CD8-positive, alpha-beta memory T cell (primary cell): ENCODE measurements at places on chromosomes 12 and 14. TPM values are rescaled to one million over a fixed set of nuclear protein-coding genes. Genes with fewer than 3 reads are reported as not detected.
A peak's percentile ranks its signal among the peaks of the same experiment; 100 is the strongest.

DNA sequence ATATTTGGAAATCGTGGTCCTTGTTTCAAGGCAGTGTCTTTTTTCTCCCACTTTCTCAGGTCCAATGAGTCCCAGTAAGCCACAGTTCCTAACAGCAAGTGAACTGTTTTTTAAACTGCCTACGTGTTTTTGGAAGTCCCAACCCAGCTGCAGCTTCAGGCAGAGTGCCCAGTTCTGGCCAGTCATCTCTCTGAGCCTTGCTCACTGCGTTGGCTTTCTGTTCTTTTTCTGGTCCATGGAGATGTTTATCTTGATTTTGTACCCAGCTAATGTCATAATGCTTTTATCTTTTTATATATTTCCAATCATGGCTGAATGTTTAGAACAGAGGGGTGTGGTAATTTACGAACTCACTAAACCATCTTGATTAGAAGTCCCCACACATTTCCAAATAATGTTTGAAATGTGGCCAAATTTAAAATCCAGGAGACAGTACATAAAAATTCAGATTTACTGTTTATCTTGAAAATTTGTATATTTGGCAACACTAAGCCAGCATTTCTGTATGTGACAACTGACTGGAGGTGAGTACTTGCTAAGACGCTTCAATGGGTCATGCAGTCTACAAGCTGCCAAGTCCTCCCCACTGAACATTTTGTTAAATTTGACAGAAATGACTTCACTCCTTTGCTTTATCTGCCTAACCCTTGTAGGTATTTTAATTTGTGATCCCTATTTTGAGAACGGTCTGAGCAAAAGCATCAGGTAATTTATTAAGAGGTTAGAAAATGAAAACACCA is 46.1 kb upstream of the OTOGL start:
- no peak for DNase-seq

GRCh38 chr12:113914806-113915205 is 51.3 kb downstream of the RBM19 start:
- DNase-seq: no peak

BTBD7 gene
- total RNA-seq: 25.7 TPM

DNA sequence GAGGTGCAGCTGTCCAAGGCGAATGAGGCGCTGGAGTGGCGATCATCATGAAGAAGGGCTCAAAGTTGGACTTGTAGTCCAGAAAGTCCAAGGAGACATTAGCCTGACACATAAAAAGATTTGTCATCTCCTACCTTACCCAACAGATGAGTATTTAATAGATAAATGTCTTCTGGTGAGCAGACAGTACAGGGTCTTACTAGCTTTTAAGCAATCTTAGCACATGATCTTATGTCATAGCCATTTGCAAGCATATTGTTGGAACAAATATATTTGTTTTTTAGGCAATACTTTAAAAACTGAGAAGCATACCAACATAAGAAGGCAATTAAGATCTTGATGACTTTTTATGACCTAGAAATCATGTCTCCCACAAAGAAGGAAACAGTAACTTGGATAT is 16.0 kb downstream of the GNS start:
- DNase-seq: no peak

DNA sequence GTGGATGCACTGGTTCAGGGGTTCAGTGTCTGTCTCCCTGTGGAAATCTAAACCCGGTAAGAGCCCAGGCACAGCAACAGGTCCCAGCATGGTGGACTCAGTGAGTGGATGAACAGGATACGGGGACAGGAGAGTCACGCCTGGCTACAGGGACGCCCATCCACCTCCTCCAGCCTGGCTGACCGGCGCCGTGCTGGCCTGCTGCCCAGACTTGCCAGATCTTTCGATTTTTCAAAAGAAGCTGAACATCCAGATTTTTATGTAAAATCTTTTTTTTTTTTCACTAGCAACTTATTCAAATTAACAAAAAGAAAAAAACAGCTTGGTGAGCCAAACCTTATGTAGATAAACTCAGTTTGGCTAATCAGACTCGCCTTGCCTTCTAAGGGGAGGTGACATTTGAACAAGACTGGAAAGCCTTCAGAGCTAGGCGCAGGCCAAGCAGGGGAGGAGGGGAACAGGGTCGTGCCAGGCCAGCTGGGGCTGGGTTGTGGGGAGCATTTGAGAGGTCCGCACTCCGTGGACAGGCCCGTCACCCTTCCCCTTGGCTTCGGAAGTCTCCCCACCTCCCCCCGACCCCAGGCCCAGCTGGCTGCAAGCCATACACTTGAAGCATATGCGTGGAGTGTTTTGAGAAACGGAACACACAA is 87.8 kb upstream of the NCOR2 start:
- no peak for DNase-seq

DNA sequence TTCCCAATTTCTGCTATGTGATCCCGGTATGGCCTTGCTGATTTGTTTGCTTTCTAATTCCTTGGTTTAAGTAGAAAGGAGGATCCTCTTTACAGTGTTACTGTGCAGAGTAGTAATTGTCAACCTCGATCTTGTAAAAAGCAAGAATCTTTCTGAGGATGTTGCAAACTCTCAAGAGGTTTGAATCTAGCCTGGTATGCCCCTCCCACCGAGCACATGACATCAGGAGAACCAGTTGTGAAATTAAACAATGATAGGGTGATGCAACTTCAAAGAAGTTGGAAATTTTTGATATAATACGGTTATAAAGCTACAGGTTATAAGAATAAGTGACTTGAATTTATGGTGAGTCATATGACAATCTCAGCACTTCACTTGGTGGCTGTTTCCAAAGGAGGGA is 35.0 kb upstream of the FUT8 start:
- DNase-seq: no peak

- DNase-seq: peak; percentile 67
Observed at GRCh38 chr14:90397425-90398314, 841 bp downstream of the CALM1 start.

DNA sequence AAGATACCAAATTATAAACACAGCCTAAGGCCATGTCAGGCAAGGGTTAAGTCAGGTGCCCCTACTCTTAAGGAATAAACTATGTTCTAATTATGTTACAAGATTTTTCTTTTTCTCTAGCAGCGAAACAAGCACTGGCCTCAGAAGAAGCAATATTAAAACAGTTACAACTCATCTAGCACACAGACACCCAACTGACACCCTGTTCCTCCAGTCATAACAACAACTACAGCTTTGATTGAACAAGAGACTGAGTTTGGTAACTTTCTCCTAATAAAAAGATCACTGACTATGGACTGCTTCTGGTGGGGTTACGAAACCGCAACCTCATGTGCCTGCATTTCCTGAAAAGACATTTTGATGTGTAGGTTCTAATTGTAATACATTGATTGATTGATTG is 3.3 kb upstream of the DAO start:
- no peak for DNase-seq

DNA sequence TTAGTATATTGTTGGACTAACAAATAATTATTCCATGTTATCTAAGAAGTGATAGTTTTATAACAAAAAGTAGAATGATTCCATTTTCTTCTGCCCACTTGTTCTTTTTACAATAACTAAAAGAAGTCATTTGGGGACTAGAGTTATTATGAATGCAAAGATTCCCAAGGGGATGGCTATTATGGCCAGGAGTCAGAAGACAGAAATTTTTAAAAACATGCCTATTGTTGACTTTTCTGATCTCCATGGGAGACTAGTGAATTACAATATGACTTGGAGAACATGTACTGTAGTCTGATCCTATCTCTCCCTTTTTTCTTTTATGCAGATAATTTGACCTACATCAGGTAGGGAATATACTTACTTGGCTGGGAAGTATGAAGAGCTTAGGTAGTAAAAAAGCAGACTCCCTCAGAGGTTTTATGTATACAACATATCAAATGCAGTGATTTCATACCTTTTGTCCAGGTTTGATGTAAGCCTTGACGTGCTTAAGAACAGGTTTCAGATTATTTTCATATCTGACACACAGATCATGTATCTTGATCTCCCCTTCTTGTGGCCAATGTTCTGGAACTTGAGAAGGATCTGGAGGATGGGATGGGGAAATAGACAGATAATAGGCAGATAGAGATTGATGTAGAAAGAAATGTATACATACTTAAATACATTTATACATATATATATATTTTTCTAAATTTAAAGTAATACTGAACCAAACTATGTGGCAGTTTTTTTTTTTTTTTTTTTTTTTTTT is 41.0 kb upstream of the KCNJ8 start:
- no peak for DNase-seq

COCH gene
- 1.9 TPM for total RNA-seq

- DNase-seq: no peak
Observed at GRCh38 chr12:131102493-131102931, 148.8 kb downstream of the ADGRD1 start.

GRCh38 chr14:20907214-20907613 is 16.0 kb downstream of the RNASE3 start:
- no peak for DNase-seq

MGP gene
- not detected for total RNA-seq

DNA sequence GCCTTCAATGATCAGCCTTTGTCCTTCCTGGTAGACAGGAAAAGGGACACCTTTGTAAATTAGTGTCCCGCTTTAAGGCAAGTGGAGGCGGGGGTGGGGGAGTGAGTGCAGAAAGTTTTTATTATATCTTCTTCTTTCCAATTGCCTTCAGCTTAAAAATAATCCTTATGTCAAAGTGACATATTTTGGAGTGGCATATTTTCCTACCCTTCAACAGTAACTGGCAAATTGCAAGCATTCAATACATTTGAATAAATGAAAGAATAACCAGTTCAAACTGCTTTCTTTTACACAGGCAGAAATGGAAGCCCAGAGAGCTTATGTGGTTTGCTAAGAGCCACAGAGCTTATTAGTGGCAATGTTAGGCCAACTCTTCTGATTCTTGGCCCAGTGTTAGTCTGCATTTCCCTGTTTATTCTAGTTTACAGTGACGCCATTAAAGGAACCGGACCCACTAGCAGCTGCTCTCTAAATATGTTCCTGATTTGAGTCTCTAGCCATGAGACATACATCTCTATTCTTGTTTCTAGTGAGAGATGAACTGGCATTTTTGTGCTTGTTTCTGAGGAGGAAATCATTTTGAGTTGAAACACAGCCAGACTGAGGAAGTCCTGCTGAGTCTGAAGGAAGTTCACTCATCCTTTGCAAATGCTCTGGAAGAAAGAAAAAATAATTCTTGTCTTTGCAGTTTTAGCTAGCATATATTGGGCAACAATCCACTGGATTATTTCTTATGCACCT is 468.7 kb downstream of the NOVA1 start:
- no peak for DNase-seq

ACOT6 gene
- total RNA-seq: not detected

DNA sequence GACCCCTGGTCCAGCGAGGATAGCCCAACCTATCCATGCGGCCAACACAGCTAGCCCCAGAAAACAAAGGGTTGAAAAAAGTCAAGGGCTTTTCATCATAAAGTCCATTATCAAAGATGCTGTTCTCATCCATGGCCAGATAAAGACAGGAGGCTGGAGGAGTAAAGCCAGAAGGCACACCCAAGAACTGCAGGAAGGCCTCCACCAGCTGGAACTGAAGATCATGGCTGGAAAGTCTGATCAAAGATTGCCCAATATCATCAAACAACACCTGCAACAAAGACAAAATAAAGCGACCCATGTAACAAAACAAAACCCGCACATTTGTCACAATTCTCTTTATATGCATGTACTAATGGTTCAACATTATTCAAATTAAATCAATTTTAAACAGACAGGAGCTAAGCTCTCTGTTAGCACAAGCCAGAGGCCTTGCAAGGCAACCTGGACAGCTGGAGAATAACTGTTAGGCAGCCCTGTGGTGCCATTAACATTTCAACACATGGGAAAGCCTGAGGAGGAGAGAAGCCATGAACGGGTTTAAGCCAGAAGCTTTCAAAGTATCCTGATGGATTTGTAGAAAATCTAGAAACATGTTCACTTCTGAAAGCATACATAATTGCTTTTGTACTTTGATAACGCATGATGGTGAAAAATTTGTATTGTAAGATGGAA is 34.1 kb downstream of the PSMC1 start:
- no peak for DNase-seq

DNA sequence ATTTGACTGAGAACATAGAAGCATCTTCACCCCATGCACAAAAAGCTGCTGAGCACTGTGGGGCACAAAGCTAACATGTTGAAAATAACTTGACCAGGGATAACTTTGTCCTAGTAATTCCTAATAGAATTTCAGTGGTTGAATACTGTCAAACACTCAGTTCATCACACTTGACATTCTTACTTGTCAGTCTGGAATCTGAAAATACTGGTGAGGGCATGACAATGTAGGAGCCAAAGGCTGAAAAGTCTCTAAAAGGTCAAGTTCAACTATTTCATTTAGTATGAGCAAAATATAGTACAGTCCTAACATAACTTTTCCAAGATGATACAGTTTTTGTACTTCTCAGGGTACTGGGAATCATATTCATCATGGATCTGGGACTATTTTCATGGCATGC is 504.4 kb upstream of the LMO3 start:
- no peak for DNase-seq

- DNase-seq: no peak
Observed at GRCh38 chr14:51073731-51074130, 21.2 kb downstream of the TRIM9 start.

GRCh38 chr12:768434-768833 is 16.1 kb downstream of the WNK1 start:
- DNase-seq: no peak

GRCh38 chr12:51448618-51449256 is 24.1 kb downstream of the SLC4A8 start:
- no peak for DNase-seq

GRCh38 chr12:52024845-52025230 is 18.1 kb downstream of the TAMALIN start:
- DNase-seq: no peak
